IPS-NIHi11 (cell line): ENCODE measurements at places on chromosomes 4 and X.
A peak's percentile ranks its signal among the peaks of the same experiment; 100 is the strongest.

- DNase-seq, result no peak
Observed at GRCh38 chr4:81930506-81931238, 443.1 kb downstream of the HNRNPD start.

DNA sequence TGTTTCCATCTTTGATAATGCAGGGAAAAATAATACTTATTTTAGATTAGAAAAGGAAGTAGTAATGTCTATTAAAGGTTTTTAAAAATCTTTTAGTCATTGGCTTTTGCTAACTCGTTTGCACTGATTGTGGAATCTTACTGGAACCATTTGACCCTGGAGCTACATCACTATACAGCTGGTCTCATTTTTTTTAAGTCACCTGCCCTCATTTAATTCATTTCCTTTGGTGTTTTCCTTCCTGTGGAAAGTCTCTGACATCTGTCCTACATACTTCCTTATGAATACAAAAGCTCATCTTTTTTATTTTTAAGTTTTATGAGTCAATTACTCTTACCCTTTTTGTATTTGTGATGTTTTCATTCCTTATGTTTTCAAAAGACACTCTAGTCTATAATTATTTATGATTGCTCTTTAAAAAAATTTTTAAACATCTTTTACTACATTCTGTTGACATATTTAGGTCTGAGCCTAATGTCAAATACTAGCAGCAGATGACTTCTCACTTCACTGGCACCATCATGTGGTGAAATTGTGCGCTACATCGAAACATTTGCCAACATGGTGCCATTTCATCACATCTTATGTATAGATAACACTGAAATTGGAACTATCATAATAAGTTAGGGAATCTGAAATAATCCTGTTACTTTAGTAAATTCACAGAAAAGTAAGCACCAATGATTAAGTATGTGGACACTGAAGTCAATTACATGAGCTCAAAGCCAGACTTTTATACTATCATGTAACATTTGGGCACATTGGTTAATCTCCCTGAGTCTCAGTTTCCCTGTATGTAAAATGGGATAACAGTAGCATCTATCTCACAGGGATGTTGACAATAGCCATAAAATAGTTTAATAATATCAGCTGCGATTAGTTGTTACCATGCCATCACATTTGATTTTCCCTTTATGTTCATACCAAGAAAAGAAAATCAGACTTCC lies 9.4 kb upstream of the MMAA start:
- DNase-seq, result peak; percentile 48

- no peak for DNase-seq
Observed at GRCh38 chrX:106009145-106009544, 29.4 kb downstream of the SERPINA7 start.

- DNase-seq, result no peak
Observed at GRCh38 chr4:149794352-149794751, 21.3 kb downstream of the IQCM start.

- DNase-seq, result no peak
Observed at GRCh38 chr4:80948141-80948540, 82.4 kb upstream of the BMP3 start.

DNA sequence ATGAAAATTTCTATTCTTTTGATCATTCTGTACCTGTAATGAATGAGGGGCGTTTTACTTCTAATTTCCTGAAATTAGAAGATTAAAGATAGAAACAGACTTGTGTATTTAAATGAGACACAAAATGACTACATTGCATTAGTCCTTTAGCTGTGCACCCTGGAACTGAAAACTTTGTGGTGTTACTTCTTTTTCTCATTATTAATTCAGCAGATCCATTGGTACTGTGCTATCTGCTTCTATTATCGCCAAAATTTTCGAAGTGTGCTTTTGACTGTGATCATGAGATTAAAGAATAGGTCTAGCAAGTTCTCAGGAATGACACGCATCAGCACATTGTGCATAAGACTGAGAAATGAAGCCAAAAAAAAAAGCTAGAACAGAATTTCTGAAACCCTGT lies 1938.9 kb upstream of the TENM3 start:
- DNase-seq, result no peak

GRCh38 chr4:8771666-8772065 lies 100.0 kb downstream of the HMX1 start:
- no peak for DNase-seq

DNA sequence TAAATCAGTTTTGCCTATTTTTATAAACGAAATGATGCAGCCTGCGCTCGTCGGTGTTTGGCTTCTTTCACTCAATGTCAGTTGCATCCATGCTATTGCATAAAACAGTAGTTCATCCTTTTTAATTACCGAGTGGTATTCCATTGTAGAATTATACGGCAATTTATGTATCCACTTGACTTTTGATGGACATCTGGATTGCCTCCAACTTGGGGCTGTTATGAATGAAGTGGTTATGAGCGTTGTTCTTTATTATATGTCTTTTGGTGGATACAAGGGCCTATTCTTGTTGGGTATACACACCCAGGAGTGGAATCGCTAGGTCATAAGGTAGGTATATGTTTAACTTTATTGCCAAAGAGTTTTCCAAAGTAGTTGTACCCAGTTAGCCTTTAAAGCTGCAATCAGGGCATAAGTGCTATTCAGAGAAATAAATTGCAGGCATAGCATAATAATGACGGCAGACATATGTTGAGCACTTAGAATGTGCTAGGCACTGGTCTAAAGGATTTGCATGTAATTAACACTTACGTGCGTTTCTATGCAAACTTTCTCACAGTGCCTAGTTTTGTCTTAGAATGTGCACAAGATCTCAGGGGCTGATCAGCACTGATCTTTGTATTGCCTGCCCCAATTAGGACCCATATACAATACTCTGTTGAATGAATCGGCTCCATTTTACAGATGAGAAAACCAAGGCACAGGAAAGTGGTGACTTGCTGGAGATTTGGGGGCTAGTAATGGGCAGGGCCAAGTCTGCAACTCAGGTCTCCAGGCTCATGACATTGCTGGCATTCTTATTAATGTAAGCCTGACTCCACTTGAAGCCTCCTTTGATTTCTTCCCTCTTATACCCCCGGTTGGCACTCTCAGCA lies 407.0 kb downstream of the BCOR start:
- no peak for DNase-seq

DNA sequence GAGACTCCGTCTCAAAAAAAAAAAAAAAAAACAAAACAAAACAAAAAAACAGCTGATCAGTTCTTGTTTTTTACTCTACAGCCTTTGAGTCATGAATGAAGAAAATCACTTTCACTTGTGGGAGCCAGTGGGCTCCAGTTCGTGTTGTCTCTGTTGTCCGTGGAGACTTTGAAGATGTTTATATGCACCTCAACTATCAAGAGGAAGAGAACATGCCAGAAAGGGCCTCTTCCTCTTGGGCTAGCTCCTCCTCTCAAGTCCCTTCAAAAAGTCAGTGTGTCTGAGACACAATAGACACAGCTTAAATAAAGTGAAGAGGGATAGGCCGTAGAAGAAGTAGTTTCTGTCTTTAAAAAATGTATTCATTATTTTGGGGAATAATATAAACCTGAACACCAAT lies 182.7 kb downstream of the KDR start:
- DNase-seq, result no peak

DNA sequence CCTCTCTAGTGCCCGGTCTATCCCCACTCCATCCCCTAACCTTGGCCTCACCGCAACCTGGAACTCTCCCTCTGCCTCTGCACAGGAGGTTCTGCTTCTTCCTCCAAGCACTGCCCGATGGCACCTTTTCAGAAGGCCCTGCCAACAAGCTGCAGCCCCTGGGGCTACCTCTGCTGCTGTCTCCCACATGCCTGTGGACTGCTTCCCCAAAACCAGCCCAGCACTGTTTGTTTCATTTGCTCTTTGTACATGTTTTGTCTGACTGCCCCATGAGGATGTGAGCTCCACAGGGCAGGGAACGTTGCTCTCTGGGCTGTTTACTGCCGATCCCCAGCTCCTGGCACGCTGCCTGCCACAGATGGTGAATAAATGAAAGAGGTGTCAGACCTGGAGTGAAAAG lies 85.4 kb downstream of the INTS6L start:
- no peak for DNase-seq

GRCh38 chr4:8315435-8316250 lies 46.1 kb downstream of the HTRA3 start:
- DNase-seq, result peak; percentile 72

DNA sequence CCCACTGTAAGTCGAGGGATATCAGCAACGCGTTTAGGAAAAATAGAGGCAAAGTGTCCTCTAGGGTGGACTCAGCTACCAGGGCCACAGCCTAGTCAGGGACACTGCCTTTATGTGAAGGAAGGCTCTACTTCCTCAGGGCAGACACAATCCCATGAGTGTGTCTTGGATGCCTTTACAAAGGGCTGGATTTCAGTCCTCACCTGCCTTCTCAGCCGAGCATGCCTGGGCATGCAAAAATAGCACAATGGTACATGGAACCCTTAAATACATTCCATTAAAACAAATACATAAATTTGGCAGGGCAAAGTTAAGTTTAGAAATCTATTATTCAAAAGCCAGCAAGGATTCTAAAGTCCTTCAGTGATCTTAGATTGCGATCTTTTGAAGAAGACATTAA lies 51.1 kb downstream of the DMD start:
- no peak for DNase-seq

- no peak for DNase-seq
Observed at GRCh38 chr4:79625361-79625760, 217.3 kb upstream of the GK2 start.

DNA sequence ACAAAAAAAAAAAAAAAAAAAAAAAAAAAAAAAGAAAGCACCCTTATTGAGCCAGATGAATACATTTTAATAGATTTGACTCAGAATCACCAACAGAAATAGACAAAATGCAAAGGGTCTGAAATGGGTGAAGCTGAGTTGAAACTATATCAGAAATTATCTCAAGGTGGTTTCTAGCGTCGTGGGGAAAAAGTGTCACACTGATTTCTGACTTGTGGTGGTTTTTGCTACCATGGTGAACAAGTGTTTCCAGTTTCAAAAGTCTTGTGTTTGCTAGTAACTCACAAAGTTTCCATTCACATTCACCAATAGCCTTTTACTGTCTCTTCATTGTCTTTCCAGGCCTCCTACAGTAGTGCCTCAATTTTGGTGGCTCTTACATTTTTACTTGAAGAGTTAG lies 135.5 kb downstream of the ARHGAP24 start:
- no peak for DNase-seq

DNA sequence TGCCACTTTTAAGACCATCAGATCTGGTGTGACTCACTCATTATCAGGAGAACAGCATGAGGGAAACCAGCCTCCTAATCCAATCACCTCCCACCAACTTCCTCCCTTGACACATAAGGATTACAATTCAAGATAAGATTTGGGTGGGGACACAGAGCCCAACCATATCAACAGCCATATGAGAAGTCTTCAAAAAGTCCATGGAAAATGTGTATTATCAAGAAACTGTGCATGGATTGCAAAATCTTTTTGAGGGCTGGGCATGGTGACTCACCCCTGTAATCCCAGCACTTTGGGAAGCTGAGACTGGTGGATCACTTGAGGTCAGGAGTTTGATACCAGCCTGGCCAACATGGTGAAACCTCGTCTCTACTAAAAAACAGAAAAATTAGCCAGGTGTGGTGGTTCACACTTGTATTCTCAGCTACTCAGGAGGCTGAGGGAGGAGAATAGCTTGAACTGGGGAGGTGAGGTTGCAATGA lies 17.8 kb upstream of the RPL39 start:
- DNase-seq, result no peak

GRCh38 chr4:139783741-139784484 lies 118.3 kb downstream of the MGST2 start:
- DNase-seq, result no peak

DNA sequence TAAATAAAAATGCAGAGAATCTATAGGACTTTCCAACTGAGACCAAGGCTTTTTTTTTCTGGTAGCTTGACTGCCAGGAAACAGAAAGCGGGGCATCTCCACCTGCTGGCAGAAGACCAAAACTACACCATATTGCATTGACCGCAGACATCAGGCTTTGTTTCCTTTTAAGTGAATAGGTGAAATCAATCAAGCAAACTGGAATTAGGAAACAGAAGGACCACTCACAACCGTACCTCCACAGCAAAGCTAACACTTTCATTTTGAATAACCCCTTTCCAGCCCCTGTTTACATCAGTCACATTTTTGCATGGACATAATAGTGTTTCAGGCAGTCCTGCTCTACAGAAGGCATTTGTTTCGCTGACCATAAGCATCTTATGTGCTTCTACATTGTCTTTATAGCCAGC lies 218.2 kb downstream of the IDS start:
- DNase-seq, result peak; percentile 60

DNA sequence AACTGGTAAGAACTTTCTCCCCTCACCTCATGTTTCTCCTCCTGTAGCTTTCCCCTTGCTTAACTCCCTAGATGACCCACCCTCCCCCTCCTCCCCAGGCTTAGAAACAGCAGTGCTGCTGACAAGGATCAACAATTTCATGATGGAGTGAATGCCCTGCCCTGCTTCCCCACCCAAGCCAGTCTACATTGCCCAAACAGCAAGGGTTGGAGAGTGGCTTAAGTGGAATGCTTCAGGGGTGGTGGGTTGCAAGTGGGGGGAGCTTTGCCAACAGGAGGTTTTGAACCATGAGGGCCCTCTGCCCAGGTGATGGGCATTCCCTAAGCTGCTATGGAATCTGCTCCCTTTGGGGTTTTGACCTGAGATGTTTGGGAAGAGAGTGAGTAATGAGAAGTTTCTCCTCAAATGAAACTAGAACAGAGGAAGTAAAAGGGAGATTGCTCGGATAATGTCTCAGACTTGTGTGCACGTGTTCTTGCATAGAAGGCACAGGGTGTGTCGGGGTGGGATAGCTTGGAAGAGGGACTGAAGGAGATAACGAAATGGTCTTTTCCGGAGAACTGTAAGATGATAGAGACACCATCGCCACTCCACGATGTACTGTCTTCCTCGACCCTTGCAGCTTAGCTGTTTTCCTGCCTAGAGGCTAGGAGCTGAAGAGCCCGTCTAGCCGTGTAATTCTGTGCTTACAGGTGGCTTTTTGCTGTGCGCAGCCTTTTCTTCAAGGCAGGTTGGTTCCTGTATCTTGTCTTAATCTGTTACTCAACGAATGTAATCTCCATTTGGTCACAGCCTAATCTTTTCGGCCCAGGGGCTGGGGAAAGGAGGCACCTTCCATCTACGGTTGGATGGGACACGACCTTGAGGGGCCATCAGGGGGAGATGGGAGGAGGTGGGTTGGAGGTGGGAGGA lies 10.1 kb downstream of the GDPD2 start:
- no peak for DNase-seq

- DNase-seq, result no peak
Observed at GRCh38 chrX:6683353-6683752, 148.4 kb upstream of the VCX3A start.

- no peak for DNase-seq
Observed at GRCh38 chrX:9326369-9326768, 138.5 kb upstream of the TBL1X start.

- DNase-seq, result no peak
Observed at GRCh38 chr4:40003986-40004385, 26.3 kb upstream of the PDS5A start.
